Epithelial cell of proximal tubule (primary cell): ENCODE measurements at places on chromosomes 12 and 14. TPM values are rescaled to one million over a fixed set of nuclear protein-coding genes. Genes with fewer than 3 reads are reported as not detected.

GRCh38 chr14:76810953-76811400 is 1.7 kb downstream of the ANGEL1 start:
- DNase-seq = no peak

- no peak for DNase-seq
Measured at GRCh38 chr12:63846238-63846967, 1.9 kb downstream of the SRGAP1 start.

DNA sequence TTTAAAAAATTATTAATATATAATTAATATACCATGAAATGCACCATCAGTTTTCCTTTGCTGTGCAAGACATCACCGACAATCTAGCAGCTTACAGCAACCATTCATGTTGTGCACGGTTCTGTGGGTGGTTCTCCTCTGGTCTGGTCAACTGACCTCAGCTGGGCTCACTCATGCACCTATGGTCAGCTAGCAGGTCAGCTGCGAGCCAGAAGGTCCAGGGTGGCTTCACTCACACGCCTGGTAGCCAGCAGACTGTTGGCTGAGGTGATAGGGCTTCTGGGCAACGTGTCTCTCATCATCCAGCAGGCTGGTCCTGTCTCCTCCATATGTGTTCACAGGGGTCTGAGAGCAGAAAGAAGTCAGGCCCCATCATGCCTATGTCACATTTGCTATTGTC is 210.4 kb downstream of the KIF26A start:
- DNase-seq = no peak

DNA sequence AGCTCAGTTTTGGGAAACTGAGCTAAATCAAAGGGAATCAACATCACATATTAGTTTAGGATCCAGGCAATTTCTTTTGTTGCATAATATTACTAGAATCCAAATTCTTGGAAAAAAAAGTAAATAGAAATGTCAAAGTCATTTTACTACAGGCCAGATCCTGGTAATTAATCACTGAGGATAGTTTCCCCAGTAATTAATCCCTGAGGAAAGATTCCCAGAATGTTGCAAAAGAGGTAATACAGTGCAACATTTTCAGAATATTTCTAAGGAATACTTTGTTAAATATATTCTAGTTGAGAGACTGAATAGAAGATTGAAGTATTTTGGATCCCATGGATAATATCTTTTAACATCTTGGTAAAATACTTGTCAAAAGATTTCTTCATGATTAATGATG is 207.0 kb upstream of the GARIN2 start:
- no peak for DNase-seq

DNA sequence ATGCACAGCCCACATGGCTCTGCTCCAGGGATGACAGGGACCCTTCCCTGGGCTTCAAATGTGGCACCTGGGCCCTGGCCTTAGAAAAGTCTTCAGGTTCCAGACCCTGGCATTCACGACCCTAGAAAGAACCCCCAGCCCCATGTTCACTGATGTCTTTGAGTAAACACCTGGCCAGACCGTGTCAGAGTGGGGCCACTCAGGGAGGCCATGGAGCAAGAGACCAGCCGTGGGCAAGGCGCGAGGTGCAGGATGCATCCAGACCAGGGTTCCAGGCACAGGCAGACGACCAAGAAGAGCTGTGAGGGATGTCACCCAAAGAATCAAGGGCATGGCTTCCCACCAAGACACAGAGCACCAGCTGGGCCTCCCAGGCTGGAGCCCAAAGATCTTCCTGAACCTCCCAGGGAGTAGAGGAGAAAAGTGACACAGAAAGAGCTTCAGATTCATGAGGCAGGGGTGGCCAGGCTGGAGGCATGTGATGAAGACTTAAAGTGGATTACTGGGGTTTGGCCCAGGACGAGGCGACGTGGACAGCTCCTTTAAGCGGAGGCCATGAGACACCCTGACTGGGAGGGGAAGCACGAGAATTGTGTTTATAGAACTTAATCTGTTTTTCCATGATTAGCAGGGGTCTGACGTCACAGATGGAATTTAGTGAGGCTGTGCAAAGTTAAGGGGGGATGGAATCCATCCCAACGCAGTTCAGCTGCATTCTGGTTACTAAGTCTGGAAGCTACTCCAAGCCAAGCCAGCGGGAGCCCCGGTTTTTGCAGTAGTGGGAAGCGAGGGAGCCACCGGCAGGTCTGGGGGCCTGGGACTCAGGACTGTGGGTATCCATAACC is 61.6 kb downstream of the ARL6IP4 start:
- DNase-seq = no peak

- DNase-seq = no peak
Measured at GRCh38 chr12:49777800-49778748, 36.7 kb downstream of the TMBIM6 start.

DNA sequence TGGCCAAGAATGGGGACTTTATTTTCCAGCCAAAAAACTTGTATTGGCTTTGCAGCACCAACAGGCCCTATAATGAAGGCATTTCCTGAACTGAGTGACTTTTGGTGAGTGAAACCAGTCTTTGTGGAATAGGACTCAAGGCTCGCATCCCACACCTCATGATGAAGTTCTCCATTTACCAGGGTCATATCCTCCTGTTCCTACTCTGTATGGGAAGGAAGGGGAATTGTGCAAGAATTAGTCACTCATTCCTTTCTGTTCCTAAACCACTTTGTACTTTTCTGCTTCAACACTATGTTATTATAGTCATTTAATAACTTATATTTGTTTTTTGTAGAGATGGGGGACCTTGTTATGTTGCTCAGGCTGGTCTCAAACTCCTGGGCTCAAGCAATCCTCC is 2.3 kb upstream of the SPATS2 start:
- no peak for DNase-seq

DNA sequence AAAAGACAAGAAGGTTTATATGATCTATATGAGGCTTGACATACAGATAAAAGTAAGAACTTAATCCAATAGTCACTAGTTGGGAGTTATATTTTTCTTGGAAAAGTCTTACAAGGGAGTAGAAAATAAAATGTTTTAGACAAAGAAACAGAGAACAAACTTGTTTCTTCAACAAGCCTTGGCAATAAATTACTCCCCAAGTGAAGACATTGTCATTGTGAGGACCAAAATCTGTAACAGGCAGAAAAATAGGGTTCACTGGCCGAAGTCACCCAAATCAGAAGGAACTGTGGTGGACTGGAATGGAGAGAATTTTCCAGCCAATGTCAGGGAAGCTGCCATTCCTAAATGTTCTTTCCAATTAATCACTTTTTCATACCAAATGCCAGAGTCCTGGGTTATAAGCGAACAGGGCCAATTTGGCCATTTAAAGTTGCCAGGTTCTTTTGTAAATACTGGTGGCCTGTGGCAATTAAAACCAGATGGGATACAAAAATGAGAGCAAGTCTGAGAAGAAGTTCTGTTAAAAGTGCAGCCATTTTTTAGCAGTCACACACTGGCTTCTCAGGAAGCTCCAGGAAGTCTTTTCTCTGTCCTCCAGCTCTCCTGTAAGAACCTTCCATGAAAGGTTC is 117.3 kb upstream of the OVCH1 start:
- no peak for DNase-seq

- no peak for DNase-seq
Measured at GRCh38 chr12:8493084-8493483, 20.2 kb upstream of the CLEC4D start.

GRCh38 chr12:49462083-49462744 is 76.6 kb upstream of the KCNH3 start:
- no peak for DNase-seq

DNA sequence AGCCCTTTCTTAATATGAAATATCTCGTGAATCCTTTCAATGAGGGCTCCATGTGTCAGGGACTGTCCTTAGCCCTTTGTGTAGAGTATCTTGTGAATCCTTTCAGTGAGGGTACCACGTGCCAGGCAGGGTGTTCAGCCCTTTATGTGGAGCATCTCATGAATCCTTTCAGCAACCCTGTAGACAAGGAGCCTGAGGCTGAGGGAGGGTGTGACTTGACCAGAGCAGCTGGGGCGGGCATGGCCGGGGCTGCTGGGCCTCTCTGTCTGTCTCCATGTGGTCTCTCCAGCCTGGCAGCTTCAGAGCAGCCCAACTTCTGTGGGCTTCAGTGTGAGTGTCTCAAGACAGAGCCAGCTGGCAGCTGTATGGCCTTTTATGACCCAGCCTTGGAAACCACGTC is 140.2 kb downstream of the AACS start:
- no peak for DNase-seq

DNA sequence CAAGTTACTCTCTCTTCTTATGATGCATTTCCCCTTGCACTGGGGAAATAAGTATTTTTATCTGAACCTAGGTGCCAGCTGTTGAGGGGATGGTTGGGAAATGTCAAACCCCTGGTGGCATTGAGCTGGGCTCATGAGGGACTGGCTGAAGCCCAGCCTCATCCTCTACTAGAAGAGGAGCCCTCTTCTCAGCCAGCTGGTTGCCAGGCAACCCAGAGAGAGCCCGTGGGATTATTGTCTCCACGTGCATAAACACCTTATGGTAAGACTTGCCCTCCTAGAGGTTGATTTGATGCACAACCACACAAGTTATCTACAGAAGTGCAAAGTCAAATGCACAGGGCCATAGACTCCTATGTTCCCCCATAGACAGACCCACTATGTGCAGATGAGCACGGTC is 89.8 kb downstream of the WSCD2 start:
- DNase-seq = no peak

DNA sequence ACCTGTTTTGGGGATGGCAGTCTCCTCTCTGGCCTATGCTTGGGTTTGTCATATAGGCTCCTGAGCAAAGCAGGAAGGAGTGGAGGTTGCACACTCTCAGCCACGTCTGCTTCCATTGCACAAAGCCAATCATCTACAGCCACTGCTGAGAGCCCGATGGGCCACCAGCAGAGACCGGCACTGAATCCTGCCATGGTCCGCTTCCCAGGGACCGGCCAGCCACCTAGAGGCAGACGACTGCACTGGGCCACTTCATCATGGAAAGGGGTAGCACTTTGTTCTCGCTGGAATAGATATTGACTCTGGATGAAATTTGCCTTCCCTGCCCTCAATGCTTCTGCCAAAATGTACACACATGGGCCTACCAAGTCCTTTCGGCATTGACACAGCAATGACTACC is 22.3 kb downstream of the DLK1 start:
- DNase-seq = no peak

DNA sequence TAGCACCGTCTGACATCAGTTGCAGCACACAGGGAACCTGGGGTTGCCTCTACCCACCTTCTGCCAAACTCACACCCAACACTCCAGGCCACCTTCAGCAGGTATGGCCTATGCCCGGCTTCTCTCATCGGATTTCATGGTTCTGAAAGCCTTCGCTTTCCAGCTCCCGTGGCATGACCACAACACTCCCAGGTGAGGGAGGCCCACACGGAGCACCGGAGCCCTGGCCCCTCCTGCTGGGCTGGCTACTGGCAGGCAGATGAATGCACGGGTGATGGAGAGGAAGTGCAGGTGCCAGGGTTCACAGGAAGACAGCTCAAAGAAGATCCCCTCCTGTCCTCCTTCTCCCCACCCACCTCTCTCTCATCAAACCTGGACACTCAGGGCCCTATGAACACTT is 37.2 kb downstream of the CACNA2D4 start:
- no peak for DNase-seq

GRCh38 chr12:544941-545635 is 85.3 kb downstream of the B4GALNT3 start:
- DNase-seq = no peak

GRCh38 chr14:34234258-34234657 is 227.8 kb downstream of the SPTSSA start:
- DNase-seq = no peak

GRCh38 chr14:99524804-99525698 is 43.8 kb downstream of the CCNK start:
- DNase-seq = no peak

GRCh38 chr12:88854260-88854659 is 274.0 kb upstream of the KITLG start:
- DNase-seq = peak; percentile 96

GRCh38 chr14:51824191-51824590 is 36.2 kb upstream of the GNG2 start:
- DNase-seq = no peak

DNA sequence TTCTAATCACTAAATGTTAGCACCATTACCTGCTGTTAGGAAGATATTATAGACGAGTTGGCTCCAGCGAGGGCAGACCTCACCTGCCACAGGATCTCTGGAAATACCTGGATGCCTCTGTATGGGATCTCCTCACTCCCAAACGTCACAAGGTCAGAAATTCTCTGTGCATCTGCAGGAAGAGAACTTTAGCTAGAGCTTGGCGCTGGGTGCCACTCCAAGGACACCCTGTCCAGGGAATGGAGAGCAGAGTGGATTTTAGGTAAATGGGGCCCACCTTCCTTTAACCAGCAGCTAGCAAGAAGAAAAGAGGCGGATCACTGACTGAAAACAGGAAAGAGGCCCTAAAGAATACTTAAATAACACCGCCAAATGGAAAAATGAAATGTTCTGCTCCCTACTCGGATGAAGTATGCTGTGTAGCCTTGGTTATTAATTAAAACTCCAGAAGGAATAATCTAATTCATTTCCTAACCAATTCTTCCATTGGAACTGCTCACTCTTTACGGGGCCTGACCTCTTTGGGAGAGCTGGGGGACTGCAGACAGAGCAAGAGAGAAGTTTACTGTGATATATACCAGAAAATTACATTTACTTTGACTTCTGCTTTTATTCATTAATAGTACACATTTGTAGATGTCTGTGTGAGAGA is 4.2 kb upstream of the FOXG1 start:
- DNase-seq = no peak

DNA sequence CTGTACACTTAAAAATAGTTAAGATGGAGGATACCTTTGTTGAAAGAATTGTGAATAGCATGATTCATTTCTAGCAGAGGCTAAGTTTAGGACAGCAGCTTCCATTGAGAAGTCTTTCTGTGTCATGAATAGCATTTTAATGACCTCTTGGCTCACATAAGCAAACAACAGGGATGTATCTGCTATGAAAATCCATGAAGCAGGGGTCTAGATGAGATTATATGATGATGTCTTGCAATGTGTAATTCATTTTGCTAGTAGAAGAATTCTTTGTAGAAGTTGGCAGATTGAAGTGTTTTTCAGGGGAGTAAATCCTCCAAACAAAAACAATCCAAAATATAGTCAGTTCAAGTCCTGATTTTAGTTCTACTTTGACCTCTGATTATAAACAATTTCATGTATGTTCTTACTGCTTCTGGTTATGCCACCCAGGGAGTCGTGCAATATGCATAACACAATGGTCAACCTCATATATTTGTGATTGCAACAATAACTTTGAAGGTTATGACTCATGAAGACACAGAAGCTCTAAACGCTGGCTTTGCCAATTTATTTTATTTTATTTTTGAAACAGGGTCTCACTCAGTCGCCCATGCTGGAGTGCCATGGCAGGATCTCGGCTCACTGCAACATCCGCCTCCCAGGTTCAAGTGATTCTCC is 6.9 kb upstream of the RD3L start:
- DNase-seq = no peak

GRCh38 chr12:15599266-15600037 is 189.7 kb downstream of the EPS8 start:
- DNase-seq = peak; percentile 65

- no peak for DNase-seq
Measured at GRCh38 chr12:68806488-68807237, 1.3 kb upstream of the MDM2 start.

Gene SMOC1
- 1.3 and 7.4 TPM in 2 replicates for total RNA-seq

Gene MARK3
- total RNA-seq = 47.5 and 59.3 TPM in 2 replicates

Gene CLEC12A
- total RNA-seq = not detected in 2 replicates

Gene SLC48A1
- total RNA-seq = 10.4 and 51.8 TPM in 2 replicates

Gene TAS2R9
- total RNA-seq = not detected in 2 replicates

Gene CRIP1
- total RNA-seq = 7.0 and 8.3 TPM in 2 replicates

Gene FBLN5
- 2.2 and 4.8 TPM in 2 replicates for total RNA-seq

Gene MYF5
- not detected in 2 replicates for total RNA-seq

Gene GYS2
- total RNA-seq = not detected in 2 replicates

Gene CLEC6A
- not detected in 2 replicates for total RNA-seq

Gene UBR7
- total RNA-seq = 24.8 and 45.7 TPM in 2 replicates

Gene GSC
- not detected in 2 replicates for total RNA-seq

Gene BHLHE41
- total RNA-seq = 1.3 and 5.2 TPM in 2 replicates

Gene SERPINA5
- 0.58 and 2.4 TPM in 2 replicates for total RNA-seq

Gene SERPINA6
- 0.81 and 1.4 TPM in 2 replicates for total RNA-seq

Gene ENDOU
- total RNA-seq = not detected in 2 replicates
